ENCODE measurements at places on chromosomes 1 and 21. TPM values are rescaled to one million over a fixed set of nuclear protein-coding genes. Genes with fewer than 3 reads are reported as not detected.

CLDN17 gene
- total RNA-seq, result not detected

SV2A gene
- total RNA-seq, result 6.7 TPM

GJA8 gene
- not detected for total RNA-seq

ZYG11A gene
- 1.2 TPM for total RNA-seq

SLC16A4 gene
- 1.4 TPM for total RNA-seq

ANKRD35 gene
- 0.17 TPM for total RNA-seq

CELF3 gene
- not detected for total RNA-seq

CA6 gene
- total RNA-seq, result not detected

BARHL2 gene
- total RNA-seq, result not detected

RAB25 gene
- total RNA-seq, result not detected

KCNK2 gene
- under 0.01 TPM for total RNA-seq

RXRG gene
- total RNA-seq, result not detected

GSTM1 gene
- 8.5 TPM for total RNA-seq

FAM177B gene
- total RNA-seq, result not detected

DNA sequence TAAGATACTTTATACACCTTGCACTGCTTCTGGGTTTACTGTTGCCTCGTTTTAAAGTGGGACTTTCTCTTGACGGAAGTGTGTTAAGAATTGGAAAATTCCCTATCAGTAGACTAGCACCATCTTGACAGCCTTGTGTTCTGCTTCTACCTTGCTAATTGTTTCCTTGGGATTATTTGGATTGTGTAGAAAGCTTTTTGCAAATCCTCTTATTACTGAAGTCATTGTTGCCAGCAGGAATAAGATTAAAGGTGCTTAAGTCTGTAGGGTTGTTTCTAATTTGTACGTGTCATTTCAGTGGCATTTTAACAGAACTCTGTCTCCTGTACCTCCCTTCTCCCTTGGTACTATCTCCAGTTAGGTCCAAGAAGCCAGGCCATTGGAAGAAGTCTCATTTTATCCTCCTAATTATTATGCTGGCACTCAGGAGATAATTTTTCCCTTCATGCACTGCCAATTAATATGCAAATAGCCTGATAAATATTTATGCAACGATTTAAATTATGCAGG is 107.7 kb downstream of the POU2F1 start:
- DNase-seq, result no peak

GRCh38 chr21:21233051-21233450 is 234.8 kb downstream of the NCAM2 start:
- DNase-seq, result no peak

- DNase-seq, result no peak
Measured at GRCh38 chr1:226749467-226749866, 10.4 kb upstream of the ITPKB start.

- no peak for DNase-seq
Measured at GRCh38 chr1:112805155-112805853, 90.2 kb upstream of the PPM1J start.

DNA sequence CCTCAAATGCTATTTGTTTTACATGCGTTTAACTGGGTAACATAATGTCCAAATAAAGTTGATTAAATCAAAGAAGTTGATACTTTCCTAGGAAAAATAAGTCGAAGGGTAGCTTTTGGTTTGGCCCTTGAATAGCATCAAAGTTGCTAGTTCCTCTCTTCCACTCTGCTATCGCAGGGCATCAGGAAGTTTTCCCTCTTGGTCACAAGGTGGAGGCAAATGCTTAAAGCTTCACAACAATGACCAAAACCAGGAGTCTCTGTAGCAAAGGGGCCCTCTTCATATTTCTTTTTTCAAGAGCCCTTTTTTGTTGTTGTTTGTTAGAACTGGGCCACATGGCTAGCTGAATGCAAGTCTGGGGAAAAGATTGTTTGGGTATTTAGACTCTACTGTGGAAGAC is 668.4 kb downstream of the KCNT2 start:
- no peak for DNase-seq

DNA sequence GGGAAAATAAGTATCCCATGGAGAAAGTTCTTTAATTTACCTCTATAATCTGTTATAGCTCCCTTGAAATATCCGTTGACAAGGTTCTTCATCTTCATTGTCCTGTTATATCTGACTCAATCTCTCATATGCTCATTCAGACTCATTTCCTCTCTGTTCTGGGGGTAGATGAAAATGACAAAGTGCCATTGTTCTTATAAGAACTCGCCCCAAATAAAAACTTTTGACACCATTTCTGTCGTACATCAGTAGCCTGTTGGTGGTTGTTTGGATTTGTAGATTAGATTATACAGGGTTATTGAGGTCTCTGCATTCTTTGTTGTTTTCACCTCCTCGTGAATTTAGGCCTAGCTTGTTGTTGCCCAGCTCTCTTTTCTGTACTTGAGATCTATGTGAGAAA is 55.2 kb upstream of the IPO9 start:
- DNase-seq, result peak; percentile 79

DNA sequence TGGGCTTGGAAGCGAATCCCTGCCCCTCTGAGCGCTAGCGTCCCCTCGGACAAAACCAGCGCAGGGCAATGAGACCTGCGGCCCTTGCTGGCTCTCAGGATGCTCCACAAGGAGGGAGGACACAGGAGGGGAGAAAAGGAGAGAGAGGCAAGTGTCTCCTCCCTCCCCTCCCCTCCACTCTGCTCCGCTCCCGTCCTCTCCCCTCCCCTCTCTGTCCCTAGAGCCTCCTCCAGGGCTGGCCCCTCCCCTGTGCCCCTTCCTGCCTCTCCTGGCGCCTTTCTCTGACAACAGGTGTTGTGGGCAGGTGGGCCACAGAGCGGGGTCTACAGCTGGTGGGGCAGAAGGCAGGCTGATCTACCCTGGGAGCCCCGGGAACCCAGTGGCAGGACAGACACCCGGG is 35.2 kb downstream of the TP73 start:
- no peak for DNase-seq

- no peak for DNase-seq
Measured at GRCh38 chr1:21184276-21184675, 7.6 kb upstream of the EIF4G3 start.

- no peak for DNase-seq
Measured at GRCh38 chr1:92095874-92096273, 15.7 kb downstream of the BTBD8 start.

GRCh38 chr1:182877331-182877730 is 38.2 kb downstream of the DHX9 start:
- peak; percentile 12 for DNase-seq

- DNase-seq, result no peak
Measured at GRCh38 chr1:5649795-5650194, 342.4 kb downstream of the NPHP4 start.

DNA sequence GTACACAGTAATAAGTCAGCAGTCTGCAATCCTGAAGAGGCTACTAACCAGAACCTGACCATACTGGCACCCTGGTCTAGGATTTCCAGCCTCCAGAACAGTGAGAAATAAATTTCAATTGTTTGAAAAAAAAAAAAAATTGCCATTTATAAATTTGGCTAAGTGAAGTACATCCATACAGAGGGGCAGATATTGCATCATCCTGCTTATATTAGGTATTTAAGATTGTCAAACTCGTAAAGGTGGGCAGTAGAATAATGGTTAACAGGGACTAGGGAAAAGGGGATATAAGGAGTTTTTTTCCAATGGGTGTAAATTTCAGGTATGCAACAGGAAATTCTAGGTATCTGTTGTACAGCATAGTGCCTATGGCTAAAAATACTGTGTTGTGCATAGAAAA is 1250.9 kb downstream of the BRINP3 start:
- DNase-seq, result no peak

- DNase-seq, result no peak
Measured at GRCh38 chr1:218869276-218869675, 304.4 kb upstream of the LYPLAL1 start.

- DNase-seq, result no peak
Measured at GRCh38 chr1:22287946-22288520, 145.1 kb upstream of the WNT4 start.

DNA sequence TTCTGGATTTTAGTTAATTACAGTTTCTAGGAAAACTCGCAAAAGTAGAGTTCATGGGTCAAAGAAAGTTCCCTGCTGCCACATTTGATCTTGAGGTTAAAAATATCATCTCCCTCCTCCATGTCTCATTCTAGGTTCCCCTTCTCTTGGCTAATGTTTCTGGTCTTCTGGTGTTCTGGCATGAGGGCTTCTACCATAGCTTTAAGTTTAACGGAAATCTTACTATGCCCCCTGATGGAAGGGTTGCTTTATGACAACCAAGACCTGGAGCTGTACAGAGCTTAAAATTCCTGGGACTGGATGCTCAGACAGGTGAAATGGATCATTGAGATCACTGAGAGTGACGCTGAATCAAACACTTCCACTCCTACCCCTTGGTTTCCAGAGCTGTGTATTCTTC is 1881.7 kb downstream of the MRPL39 start:
- no peak for DNase-seq

- DNase-seq, result no peak
Measured at GRCh38 chr21:39882151-39882838, 15.1 kb downstream of the PCP4 start.
